Effector memory CD4-positive, alpha-beta T cell (primary cell): ENCODE measurements at places on chromosomes 13 and 19.
A peak's percentile ranks its signal among the peaks of the same experiment; 100 is the strongest.

DNA sequence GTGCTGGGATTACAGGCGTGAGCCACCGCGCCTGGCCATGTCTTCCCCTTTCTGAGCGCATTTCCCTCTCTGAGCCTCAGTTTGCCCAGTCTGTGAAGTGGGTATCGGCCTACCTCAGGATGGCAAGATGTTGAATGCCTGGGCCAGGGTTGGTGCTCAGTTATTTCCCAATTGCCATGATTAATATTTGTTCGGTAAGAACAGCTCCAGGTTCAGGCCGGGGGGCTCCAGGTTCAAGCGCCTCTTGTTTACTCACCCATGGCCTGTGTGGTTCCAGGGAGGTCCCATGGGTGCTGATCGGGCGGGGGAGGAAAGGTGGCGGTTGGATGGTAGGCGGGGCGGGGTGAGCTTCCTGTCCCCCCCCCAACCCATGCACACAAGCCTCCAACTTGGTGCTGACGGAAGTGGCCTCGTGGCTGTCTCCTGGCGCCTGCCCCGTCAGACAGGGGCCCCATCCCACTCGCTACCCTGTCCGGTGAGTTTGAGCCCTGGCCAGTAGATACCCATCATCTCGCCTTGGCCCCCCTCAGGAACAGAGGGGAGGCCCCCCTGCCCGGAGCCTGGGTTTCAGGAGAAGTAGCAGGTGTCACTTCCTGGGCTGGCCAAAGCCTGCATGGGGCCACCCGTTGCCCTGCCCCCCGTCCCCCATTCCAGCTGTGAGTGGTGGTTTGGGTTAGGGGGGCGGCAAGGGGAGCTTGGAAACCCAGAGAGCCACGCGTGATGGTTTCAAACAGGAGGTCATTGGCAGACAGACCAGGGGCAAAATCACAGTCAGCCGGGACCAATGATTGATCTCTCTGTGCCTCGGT is at the start of gene FCHO1:
TSS of gene FCHO1 (plus strand) at position 375 of the 809 bp plus-strand sequence. CDS start 3,688 bp downstream, outside the sequence.
- DNase-seq = peak; percentile 78

GRCh38 chr13:105342281-105342820 is 1193.1 kb downstream of the EFNB2 start:
- DNase-seq = no peak

- DNase-seq = no peak
Observed at GRCh38 chr13:79904581-79904980, 423.6 kb downstream of the NDFIP2 start.

GRCh38 chr13:101917475-101917810 is 465.0 kb downstream of the ITGBL1 start:
- no peak for DNase-seq

DNA sequence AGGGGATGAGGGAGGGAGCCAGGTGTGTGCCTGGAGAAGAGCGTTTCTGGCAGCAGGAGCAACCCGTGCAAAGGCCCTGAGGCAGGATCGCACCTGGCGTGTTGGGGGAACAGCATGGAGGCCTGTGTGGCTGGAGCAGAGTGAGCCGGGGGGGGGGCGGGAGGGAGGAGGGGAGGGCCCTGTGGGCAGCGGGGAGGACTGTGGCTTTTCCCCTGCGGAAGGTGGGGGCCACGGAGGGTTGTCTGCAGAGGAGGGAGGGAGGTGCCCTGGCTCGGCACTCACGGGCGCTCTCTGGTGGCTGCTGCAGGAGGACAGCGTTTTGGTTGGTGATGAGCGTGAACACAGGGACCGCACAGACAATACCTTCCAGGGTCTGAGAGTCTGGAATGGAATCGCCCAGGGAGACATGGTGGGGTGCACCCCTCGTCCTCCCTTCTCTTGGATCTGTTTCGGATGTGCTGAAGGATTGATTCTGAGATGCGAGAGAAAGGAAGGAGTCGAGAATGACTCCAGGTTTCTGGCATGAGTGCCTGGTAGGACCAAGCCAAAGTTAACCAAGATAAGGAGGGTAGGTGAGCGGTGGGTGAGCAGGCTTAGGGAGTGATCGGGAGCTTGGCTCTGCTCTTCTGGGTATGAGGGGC is 6.5 kb downstream of the RAB11B start:
- DNase-seq = peak; percentile 64

GRCh38 chr13:112748947-112749735 is 59.3 kb downstream of the ATP11A start:
- DNase-seq = no peak

GRCh38 chr13:63843766-63844699 is 2428.4 kb upstream of the PCDH20 start:
- no peak for DNase-seq
